ENCODE measurements at places on chromosomes 1 and 21.
A peak's percentile ranks its signal among the peaks of the same experiment; 100 is the strongest.

DNA sequence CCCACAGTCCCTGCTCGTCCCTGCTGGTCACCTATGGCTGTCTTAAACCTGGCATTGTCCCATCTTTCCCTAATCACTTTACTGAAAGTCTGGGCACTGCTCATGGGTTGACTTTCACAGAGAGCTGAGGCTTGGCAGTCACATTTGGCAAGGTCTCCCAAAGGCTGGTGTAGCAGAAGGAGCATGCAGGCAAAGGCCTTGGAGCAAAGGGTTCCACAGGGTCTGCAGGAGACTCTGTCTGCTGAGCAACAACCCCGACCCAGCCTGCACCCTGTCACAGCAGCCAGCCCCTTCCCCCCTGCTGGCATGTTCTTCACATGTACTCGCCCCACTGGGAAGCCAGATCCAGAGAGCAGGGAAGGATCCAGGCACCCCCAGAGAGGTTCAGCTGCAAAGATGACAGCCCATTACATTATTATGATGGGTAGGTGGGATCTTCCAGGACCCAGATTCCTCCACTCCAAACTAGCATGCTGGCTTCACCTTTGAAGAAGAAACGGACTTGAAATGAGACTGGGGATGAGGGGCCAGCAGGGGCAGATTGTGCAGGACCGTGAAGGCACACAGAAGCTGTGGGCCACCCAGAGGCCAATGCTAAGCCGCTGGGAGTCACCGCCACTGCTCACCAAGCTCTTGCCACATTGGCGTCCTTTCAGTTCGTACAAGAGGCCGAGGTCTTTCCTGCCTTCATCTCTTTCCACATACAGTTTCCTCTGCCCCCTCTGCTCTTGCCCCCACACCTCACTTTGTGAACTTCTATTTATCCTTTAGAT is 14.2 kb upstream of the TMEM125 start:
- peak; percentile 63 for DNase-seq

- DNase-seq: no peak
Measured at GRCh38 chr1:44660176-44660575, 14.1 kb downstream of the TMEM53 start.

- no peak for DNase-seq
Measured at GRCh38 chr1:220891224-220892085, 12.2 kb downstream of the HLX start.

- no peak for DNase-seq
Measured at GRCh38 chr1:9293241-9293532, 493 bp downstream of the SPSB1 start.

GRCh38 chr1:239250353-239251035 is 135.9 kb upstream of the CHRM3 start:
- DNase-seq: no peak

DNA sequence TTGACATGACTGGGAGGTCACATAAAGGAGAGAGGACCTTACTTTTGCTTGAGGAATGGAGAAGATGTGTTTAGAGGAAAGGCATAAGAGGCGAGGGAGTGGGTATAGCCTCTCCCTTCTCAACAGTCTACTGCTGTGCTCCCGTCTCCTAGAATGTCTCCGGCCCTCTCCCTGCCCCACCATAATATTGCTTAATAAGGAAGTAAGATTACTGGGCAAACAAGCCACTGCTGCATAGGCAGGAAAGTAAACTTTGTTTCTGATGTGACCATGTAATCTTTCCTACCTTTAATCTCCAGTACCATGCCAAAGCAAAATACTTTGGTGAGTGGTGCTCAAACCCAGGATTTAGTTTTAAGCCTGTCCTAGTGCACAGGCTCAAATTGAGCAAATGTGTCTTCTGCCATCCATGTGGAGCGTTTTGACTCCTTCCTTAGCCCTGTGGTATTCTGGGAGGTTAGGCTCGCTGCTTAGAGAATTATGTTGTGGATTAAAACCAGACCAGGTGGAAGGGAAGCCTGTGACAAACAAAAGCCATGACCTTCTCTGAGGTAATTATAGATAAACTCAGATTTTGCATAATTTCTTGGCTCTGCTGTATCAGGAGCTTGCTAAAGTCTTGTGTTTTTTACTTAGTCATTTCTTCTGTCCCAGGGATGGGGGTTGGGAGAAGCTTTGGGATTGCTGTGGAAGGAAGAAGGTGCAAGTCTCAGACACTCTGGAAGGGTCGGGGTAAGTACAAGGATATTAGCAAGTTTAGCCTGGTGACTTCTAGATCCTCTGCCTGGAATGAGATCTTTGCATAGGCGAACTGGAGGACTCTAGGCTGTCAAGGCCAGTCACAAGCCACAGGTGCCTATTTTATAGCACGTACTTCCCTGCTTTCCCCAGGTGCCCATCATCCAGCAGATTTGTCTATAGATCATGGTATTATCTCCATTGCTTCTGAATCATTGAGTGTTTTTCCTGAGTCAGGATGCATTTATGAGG is 34.5 kb upstream of the DIPK1A start:
- DNase-seq: no peak

GRCh38 chr1:68585351-68585750 is 88.5 kb upstream of the DEPDC1 start:
- DNase-seq: no peak

DNA sequence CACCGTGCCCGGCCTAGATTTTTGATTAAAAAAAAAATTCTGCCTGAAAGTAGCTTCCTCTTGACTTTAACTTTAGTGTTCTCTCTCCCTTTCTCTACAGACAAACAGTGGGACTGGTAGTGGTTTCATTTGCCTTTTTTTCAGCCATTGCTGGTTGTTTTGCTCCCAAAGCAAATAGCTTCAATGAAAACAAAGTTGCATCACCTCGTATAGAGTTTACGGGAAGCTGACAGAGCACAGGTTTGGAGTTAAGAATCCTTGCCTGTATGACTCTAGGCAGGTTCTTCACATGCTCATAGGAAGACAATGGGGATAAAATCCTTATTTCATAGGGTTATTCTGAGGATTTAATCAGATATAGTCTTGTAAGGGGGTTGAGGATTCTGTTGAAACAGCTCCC is 21.6 kb downstream of the AADACL4 start:
- DNase-seq: no peak

GRCh38 chr1:198772626-198773025 is 133.8 kb downstream of the PTPRC start:
- DNase-seq: no peak

- no peak for DNase-seq
Measured at GRCh38 chr1:160797861-160798273, 1.9 kb downstream of the LY9 start.

Data from lower leg skin (tissue), 4 donors.